ENCODE measurements at places on chromosomes 6 and 20.

DNA sequence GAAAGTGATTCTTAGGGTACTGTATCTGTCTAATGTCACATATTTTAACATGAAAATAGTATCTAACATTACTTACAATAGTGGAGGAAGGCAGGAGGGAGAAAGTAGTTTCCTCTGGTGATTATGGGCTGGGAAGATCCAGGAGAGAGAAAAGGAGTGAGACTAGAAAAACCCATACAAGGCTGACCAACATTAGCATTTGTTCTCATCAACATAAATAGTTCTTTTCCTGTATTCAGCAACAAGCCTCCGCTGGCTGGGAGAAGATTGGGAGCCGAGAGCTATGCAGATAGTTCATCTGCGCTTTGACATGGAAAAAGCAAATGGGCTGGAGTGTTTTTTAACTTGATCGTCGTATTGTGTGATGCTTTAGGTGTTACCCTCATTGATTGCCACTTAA is 239.4 kb downstream of the PHACTR1 start:
- no peak for DNase-seq

GRCh38 chr6:36621371-36621855 is 27.3 kb downstream of the SRSF3 start:
- DNase-seq: no peak

DNA sequence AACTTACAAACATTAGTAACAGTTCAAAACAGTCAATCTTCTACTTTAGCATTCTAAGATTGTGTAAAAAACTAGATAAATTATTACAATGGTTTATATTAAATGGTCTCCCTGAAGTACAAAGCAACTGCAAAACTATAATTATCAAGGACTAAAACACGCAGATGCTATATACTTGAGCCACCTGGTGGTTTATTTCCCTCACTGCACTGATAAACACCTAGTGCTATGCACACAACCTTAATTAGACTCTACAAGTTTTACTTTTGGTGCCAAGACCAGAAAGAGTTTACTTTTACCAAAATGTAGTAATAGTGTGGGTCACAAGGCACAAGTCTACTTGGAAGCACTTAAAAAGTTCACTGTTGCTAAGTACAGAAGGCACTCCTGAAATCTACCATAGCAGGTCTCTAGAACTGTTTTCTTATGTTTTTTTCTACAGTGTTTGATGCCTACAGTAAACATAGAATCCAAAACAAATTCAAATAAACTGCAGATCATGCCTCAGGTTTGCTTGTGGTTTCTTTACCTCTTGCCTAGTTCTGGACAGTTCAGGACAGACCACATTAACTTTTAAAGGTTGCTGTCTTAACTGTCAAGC is 49.2 kb downstream of the GMDS start:
- no peak for DNase-seq

GRCh38 chr6:7136859-7137334 is 29.1 kb downstream of the RREB1 start:
- DNase-seq: no peak

DNA sequence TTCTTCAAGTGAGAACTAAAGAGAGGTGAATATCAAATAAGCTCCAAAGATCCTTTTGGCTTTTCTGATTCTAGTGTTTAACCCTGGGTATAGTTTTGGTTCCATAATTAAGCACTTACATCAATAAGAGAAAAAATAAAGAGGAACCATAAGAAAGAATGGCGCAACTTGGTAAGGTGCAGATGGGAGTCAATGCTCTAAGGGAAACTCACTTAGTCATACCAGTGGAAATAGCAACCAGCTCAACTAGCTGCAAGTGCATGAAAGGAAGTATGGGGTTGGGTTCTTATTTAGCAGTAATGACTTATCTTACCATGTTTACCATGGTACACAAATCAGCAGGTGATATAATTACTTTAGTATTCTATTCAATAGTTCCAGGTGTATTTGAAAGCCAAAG is 296.5 kb upstream of the RUNX2 start:
- no peak for DNase-seq

DNA sequence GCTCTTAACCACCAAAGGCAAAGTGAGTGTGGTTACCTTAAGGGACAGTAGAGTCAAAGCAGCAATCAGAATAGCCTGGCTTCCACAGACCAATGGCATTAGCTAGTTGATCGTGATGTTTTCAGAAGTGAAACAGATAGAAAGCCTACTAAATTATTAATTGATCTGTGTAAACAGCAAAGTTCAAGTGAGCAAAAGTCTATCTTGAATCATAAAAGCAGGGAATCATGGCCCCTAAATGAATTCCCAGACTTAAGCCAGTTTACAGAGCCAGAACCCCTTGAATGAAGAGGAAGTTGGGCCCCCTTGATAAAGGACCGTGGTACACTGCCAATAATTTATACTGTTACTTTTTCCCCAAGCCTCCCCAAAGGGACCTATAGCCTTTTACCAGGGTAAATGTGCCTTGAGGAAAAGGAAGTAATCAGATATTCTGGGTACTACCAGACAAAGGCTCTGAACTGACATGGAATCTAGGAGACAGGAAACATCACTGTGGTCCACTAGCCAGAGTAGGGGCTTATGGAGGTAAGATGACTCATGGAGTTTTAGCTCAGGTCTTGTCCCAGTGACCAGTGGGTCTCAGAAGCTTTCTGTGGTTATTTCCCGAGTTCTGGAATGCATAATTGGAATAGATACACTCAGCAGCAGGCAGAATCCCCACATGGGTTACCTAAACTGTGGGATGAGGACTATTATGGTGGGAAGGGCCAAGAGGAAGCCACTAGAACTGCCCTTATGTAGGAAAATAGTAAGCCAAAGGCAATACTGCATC is 317.5 kb downstream of the CD83 start:
- no peak for DNase-seq

GRCh38 chr6:73203098-73203497 is 22.2 kb downstream of the KHDC1L start:
- no peak for DNase-seq

- no peak for DNase-seq
Observed at GRCh38 chr6:88004707-88005106, 42.9 kb upstream of the SPACA1 start.

- DNase-seq: no peak
Observed at GRCh38 chr6:14750059-14750661, 495.7 kb upstream of the JARID2 start.

DNA sequence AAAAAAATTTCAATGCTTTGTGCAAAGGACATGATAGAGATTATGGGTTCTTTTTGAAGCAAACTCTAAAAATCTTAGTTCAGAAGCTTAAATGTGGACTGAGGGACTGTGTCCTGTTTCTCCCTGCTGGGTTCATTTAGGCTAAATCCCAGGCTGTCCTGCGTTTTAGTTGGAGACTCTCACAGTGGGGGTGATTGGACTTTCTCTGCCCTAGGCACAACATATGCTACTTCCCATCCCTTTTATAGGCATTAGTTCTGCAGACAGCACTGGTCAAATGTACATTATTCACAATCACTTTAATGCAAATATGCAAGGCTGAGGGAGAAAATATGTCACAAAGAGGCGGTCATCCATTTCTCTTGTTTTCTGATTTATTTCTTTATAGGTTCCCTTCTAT is 71.3 kb downstream of the TFAP2B start:
- no peak for DNase-seq

- no peak for DNase-seq
Observed at GRCh38 chr6:91654793-91655192, 1067.9 kb upstream of the MAP3K7 start.

- no peak for DNase-seq
Observed at GRCh38 chr6:143262859-143263258, 187.6 kb downstream of the ADAT2 start.

DNA sequence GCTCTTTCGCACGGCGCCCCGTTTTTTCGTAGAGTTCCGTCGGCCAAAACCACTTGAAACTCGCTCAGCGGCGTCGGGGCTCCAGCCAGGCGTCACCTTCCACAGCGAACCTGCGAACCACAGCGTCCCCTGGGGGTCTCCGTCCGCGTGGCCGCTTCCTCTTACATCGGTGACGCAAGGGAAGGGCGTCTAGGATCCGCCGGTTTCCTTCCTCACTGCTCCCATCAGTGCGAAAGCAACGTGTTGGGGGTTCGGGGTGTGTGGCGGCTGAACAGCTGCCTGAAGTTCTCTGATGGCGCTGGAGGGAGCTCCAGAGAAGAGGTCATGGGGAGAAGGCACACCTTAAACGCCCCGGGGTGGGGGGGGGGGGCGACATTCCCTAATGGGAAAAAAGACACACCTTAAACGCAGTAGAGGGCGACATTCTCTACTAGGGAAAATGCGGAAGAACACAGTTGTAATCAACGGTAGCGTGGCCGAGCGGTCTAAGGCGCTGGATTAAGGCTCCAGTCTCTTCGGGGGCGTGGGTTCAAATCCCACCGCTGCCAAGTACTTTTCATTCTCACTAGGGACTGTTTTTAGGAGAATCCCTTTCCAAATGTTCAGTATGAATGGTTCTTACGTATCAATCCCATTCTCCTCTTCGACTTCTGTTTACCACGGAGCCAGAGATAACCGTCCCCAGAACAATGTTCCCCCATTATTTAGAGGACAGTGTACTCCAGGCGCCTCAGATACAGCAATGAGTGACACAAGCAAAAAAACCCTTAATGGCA is 16.4 kb downstream of the ZNF311 start:
- DNase-seq: peak; percentile 24

DNA sequence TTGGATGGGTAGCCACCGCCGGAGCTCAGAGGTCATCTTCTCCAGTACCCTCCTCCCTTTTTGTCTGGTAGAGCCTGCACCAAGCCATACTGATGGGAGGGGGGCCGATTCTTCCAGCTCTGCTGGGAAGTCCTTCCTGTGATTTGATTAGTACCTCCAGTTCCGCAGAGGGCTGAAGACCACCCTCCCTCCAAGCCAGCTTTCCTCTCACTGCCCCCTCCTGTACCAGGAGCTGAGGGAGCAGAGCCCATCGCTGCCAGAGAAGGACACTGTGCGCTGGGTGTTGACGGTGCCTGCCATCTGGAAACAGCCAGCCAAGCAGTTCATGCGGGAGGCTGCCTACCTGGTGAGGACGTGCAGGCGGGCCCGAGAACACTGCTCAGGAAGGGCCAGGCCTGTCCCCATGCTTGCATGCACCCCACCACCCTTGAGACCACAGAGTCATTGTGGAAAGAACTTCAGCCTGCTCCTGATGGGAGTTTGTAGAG is 13.2 kb downstream of the HSPA12B start:
- no peak for DNase-seq

- DNase-seq: no peak
Observed at GRCh38 chr6:8064638-8065518, 689 bp upstream of the BLOC1S5 start.

DNA sequence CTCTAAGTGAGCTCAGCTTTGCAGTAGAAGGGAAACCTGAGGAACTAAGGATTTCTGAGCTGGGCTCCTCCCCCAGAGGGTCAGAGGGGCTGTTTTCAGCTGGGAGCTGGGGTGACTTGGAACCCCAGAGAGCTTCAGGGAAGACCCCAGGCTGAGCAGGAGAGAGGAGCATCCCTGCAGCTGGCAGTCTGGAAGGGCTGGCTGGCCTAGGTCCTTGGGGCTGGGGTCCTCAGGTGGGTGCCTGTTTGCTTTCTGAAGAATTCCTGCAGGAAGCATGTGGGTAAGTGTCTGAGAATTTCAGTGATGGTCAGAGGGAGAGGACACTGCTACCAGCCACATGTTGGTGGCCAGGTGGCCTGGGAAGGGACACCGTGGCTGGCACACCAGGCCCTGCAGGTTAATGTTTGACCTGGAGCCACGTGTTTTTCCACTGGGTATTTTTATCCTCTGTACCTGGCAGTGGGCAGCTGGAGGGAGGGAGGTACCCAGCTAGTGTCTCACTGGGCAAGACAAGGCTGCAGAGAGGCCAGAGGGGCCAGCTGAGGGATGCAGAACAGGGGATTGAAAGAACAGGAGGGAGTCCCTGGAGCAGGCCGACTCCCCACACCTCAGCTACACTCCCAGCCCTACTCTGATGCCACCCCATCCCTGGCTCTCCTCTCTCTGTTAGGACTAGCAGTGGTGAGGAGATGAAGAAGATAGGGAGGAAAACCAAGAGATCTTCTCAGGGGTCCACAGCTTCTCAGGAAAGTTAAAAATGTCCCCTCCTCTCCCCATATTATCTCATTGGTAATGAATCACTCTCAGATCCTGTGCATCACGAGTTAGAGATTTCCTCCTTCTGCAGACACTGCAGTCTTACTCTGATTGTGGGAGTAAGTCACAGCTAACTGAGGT is 143.6 kb downstream of the VEGFA start:
- no peak for DNase-seq

DNA sequence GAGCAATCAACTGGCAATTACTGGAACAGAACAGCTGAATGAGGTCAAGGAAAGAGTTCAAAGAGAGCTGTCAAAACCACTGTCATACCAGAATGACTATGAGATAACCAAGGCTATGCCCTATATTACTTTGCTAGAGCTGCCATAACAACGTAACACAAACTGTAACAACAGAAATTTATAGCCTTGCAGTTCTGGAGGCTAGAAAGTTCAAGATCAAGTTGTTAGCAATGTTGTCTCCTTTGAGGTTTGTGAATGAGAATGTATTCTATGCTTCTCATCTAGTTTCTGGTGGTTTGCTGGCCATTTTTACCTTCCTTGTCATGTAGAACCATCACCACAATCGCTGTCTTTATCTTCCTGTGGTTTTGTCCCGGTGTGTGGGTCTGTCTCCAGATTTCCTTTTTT is 1323.0 kb upstream of the GJE1 start:
- DNase-seq: no peak

DNA sequence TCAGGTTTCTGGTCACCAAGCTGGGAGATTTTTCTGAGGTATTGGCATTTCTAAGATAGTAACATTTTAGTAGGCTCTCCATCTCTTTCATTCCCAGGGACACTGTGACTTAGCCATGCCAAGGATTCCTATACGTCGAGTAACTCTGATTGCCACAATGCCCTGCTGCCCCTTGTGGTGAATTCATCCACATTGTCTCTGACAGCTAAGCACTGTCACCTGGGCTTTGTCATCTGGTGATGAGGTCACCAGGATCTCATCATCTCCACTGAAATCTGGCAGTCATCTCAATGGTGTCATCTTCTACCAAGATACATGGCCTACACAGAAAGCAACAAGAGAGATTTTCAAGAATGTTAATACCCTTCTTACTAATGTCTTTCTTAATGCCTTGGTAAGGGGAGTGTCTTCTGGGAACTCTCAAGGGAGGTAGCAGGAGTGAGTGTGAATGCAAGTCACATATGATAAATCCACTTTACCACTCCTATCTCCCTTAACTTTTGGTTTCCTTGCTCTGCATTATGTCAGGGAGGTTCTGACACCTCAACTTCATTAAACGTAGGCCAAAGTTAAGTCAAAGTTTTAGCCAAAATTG is 246.7 kb downstream of the CD109 start:
- no peak for DNase-seq

DNA sequence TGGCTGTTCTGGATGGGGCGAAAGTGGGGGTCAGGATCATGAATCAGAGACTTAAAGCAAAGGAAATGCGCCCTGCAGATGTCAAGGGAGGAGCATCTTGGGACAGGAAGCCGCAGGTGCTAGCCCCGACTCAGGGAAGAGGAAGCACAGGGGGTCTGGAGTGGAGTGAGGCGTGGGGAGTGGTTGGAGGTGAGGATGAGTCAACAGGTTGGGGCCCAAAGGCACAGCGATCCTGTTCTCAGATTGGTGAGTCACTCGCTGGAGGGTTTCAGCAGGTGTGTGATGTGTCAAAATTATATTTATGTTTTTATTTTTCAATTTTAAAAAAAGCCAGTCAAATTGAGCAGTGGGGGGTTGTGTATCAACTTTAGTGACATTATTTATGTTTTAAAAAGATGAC is 19.0 kb downstream of the PACSIN1 start:
- peak; percentile 16 for DNase-seq

Measured in stimulated activated CD8-positive, alpha-beta memory T cell treated with anti-CD3 and anti-CD28 coated beads, Interleukin-4, amount 100 ng/mL, for 1 hour (primary cell).